ENCODE measurements at places on chromosomes 7 and 10.

DNA sequence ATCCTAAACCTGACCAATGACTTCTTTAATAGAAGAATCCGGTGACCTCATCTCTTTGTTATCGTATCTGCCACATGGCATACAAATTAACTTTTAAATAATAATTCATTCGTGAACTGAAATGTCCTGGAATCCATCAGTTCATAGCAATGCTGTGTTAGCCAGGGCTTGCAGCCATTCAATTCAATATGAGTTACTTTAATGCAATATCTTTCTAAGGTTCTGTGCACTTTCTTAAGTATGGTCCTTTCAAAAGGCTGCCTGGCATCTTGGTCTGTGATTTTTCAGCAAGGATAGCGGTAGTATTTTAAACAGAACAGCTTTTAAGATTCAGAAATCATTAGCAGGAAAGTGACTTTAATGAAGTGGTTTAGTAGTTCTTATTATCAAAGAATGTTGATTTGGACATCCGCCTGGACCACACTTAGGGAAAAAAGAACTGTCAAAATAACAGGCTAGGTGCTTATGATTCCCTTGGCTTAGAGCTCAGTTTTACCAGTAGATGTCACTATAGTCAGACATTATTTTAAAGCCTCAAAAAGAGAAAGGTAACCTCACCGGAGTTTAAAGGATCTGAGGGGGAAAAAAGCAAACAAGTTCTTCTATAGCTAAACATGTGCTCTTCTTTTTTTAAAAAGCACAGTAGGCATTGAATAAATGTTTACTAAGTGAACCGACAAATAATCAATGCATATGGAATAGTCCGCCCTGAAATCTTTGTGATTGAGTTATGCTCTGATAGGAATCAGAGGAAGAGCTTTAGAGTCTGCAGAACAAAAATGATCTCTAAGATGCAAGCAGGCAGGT lies 22.7 kb downstream of the SLC35G1 start:
- DNase-seq = peak; percentile 36

DNA sequence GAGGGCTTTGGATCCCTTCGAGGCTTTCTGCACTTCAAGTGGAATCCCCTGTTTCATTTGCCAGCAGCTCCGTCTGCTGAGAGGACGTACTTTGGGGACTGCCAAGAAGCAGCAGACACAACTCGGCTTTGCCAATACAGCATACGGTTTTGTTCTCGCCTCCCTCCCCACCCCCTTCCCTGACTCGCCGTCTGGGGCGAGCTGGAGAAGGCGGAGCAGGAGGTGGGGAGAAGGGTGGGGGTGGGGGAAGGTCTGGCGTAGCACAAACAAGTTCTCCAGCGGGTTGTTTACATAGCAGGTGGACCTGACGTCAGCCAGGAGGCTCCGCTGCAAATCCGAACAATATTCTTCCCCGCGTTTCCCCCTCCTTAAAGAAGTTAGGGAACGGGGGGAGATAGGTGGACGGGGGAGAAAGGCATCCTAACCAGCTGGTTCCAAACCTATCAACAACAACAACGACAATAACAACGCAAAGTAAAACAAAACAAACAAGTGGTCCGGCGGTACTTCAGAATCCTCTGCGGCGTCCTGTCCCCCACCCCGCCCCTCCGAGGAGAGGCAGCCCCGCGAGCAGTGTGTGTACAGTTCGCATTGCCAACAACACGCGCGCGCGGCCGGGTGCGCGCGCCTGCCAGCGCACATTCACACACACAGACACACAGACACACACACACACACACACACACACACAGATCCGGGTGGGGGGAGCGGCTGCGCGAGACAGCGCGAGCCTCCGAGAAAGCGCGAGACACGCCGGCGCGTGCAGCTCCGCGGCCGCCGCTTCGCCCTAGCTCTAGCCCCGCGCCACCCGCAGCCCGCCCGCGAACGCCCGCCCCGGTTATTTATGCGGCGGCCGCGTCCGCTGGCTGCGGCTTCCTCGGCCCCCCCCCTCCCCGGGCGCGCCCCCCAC lies 167.0 kb upstream of the PPP1R3A start:
- DNase-seq = peak; percentile 53

DNA sequence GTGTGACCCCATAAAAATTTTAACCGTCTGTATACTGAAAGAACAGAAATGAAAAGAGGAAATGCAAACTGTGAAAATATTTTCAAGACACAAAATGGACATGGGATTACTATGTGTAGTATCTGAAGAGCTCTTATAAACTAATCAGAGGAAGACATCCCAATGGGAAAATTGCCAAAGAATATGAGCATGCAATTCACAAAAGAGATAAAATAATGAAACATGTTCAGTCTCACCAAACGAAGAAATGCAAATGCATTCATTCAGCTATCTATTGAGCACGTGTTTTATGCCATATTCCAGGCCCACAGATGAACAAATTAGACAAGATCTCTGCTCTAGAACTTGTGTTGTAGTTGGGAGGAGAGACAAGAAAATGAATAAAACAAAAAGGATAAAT lies 63.2 kb downstream of the NHLRC2 start:
- DNase-seq = no peak

DNA sequence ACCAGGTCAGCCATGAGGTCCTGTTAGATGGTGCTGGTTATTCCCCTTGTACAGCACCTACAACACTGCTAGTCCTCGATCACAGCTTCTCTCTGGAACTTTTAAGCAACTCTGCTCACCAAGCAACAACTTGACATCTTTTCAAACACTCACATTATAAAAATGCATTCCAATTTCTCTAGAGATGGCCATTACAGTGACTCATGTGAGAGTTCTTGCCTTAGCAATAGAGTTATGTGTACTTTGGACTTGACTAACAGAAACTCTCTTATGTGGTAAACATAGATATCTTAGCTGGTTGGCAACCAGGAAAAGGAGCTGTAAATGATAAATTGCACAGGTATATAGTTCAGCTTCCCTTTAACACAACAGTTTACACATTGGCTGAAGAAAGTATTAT lies 122.2 kb downstream of the PDE1C start:
- DNase-seq = no peak

- no peak for DNase-seq
These were observed 51.0 kb downstream of the BAMBI start for GRCh38 chr10:28728366-28728765.

GRCh38 chr7:98483276-98483963 lies 82.5 kb upstream of the BAIAP2L1 start:
- DNase-seq = no peak

GRCh38 chr7:26584326-26584725 lies 280.1 kb downstream of the SKAP2 start:
- DNase-seq = no peak

DNA sequence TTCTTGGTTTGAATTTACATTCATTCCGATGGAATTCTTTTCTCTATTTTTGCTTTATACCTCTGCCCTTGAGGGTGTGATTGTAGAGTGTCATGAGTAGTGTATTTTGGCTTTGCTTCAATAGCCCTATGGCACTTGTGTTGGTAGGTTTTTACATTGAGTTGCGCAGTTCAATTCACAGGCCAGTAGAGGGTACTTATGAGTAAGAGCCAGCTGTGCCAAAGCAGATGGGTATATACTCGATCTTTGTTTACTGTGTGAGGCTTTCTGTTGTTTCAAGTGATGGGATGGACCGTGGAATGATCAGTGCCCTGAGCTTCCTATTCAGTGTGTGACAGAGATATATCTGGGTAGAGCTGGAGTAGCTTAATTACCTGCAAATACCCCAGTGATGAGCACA lies 4.3 kb upstream of the AKR1C3 start:
- peak; percentile 46 for DNase-seq

GRCh38 chr10:74558403-74558802 lies 268.0 kb upstream of the KAT6B start:
- DNase-seq = no peak

DNA sequence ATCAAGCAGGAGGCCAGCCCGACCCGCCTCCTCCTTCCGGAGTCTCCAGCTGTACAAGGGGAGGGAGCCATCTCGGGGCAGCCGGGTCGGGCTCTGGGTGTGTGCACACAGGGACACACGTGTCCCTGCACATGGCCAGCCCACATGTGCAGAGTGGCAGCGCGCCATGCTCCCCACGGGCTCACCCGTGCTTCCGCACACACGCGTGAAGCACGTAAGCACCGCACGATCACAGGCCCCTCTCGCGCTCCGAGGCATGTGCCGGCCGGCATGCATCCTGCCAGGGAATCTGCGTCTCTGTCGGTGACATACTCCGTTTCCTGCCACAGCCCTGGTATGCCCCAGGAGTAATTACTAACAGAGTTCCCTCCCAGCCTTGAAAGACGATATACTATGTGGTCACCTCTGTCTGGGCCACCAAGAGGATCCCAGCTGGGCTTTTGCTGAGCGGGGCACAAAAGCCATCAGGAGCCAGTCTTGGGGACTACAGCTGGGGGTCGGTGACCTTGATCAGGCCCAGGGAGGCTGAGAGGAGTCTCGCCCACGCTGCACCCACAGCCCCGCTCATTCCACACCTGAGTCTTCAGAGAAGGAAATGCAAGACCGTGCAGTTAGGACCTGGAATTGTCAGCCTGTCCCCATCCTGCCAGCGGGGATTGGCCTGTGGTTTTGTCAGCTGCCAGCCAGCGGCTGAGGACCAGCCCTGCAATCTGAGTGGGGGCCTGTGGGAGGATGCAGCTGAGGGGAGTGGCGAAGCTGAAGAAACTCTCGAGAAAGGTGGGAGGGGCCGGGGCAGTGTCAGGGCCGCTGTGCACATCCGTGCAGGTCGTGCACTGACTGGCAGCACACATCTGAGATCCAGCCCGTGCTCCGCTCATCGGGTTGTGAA lies 11.0 kb upstream of the LFNG start:
- no peak for DNase-seq

- no peak for DNase-seq
These were observed 43.7 kb downstream of the PPP1R3C start for GRCh38 chr10:91589015-91589657.

GRCh38 chr7:47962262-47962661 lies 14.0 kb upstream of the PKD1L1 start:
- no peak for DNase-seq

GRCh38 chr7:95126053-95126709 lies 198.2 kb downstream of the PON1 start:
- no peak for DNase-seq

DNA sequence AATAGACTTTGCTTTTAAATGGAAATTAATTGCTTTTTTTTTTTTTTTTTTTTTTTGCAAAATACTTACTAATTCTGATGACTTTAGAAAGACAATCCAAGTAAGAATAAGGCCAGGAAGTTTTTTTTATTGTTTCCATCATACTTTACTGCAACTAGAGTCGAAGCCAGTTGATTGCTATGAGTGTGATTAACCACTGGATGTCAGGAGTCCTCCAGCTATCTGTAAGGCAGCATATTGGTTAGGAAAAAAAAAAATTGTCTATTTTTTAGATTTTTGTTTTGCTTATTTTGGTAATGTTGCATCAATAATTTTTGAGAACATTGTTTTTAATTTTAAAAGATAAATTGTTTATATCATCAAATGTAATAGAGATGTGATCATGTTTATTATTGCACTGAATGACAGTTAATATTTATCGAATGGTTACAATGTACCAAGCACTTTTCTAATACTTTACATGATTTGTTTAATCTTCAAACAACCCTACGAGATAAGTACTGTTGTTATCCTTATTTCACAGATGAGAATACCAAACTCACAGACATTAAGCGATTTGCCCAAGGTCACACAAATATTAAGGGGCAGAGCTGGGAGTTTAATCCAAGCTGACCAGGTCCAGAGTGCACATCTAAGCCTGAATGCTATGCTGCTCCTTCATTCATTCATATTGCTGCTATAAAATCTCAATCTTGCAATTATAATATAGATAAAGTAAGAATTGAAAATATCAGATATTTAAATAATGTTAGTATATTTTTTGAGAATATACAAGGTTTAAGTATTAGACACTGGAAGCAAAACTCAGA lies 19.9 kb upstream of the LMOD2 start:
- DNase-seq = peak; percentile 40

DNA sequence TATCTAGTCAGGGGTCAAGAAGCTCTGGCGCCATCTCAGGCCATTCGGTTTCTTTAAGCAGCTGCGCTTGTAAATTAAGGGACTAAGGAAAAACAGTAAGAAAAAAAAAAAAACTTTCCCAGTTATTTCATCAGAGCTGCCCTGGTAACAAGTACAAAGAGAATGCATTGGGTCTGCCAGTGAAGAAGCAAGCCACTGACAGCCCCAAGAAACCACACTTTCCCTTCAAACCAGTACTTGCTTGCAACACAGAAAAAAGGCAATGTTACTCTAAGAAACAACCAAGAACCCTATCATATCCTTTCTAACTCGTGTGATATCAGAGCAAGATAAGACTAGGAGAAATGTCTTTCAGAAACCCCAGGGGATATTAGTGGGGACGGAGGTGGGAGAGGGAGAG lies 40.6 kb upstream of the AOAH start:
- DNase-seq = no peak

DNA sequence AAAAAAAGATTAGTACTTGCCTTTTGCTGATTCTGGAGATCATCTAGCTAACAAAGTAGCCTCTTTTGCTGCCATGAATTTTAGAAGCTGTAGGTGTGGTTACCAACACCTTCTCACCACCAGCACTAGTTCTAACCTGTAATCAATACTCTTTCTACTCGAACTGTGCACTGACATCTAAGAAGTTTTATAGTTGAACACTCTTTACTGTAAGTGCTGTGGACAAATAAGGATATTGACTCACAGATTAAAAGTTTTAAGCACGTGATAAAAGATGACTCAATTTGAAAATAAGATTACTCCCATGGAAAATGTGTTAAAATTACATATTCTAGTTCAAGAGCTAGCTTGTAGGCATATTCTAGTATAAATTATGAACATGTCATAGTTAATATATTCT lies 89.9 kb downstream of the REEP3 start:
- no peak for DNase-seq

DNA sequence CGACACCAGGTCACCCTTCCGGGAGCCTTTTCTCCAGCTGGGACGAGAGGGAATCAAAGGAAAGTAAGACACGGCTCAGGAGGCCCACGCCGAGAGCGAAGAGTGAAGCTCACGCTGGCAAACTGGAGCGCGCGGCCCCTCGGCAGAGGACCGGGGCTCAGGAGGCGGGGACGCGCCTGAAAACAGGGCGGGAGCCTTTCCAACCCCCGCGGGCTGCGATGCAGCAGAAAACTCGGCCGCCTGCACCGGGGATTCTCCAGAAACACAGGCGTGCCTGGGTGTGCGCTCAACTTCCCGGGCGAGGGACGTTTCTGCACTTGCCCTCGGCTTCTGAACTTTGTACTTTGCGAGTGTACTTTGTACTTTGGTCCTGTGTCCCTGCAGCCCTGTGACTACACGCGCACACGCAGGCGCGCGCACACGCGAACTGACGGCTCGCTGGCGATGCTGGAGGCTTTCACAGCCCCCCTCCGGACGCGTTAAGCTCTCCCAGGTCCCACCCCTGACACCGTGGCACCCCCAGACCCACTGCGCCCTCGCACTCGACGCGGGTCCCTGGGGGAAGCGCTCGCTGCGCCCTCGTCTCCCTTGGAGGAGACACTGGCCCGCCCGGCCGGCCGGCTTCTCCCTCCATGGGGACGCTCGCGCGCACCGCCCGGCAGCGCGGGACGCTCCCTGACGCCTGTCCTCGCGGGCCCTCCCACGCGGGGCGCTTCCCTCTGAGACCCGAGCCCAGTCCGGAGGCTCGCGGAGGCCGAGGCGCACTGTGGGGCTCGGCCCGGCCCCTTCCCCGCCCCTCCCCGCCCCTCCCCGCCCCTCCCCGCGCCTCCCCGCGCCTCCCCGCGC lies 588 bp upstream of the PAOX start:
- DNase-seq = peak; percentile 70

GRCh38 chr10:80552151-80552646 lies 14.5 kb downstream of the SH2D4B start:
- peak; percentile 47 for DNase-seq

- no peak for DNase-seq
These were observed 89.6 kb downstream of the CACNB2 start for GRCh38 chr10:18229826-18230225.
